NCI-H526 treated with DMSO at 0.1 percent for 48 hours (cell line): ENCODE measurements at places on chromosomes 5 and 9.

DNA sequence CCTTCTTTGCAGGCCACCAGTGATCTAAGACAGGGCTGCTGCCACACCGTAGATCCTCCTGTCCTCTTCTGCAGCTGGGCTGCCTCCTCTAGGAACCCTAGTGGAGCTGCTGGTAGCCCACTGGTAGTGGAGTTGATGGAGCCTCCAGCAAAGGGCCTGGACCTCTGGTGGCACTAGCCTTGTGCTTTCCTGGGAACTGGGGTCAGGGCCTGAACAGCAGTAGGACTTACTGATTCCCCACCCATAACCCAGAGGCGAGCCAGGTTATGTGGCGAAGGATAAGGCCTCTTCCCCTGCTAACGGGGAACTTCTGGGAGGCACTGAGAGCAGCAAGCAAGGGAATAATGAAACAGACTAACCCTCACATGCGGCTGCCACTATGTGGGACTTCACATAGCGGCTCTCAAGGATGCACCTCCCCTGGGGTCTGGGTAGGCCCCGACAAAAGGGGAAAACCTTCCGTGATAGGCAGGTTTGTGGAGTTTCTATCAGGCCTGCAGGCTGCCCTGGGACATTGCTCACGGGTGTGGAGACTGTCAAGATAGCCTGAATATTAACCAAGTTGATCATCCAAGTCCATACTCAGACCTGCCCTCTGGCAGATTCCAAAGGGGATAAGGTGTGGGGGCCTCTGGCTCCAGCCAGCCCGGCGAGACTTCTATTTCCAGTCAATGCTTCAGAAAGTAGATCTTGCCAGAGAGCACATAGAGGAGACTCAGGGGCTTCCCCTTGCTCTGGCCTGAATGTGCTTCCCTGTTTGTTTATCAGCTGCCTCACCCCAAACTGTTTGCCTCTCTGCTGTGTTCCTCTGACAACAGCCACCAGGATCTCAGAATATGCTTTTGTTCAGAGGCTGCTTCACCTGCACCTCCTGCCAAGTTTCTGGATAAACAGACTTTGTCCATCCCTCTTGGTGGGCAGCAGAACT is 7.4 kb downstream of the SLC22A4 start:
- DNase-seq = no peak

GRCh38 chr5:176772271-176773210 is 37.8 kb upstream of the UNC5A start:
- no peak for DNase-seq

DNA sequence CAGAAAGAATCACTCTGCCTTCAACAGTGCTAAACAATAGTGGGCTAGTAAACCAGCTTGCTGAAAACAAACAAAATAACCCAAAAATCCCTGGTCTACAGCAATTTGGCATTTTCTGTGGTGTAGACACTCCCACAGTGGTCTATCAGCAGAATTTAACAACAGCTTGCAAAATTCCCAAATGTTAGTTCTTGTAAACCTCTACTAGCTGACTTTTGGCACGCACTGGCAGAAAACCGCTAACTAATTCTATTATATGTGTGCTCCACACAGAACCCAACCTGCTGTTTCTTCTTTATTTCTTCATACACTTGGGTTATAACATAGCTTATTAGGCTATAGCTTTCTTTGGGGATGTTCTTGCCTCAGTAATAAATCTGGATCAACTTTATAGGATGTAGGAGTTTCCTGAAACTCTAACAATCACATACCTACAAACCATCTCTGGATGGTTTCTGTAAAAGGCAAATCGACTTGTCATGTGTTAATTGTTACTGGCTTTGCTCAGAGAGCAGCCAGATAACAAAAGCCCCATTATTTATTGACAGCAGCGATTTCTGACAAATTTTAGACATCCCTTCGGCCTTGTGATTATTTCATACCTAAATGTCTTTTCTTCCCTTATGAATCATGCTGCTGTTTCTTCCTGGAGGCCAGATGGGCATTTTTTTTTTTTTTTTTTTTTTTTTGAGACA is 82.7 kb upstream of the NAA35 start:
- no peak for DNase-seq

- DNase-seq = peak; percentile 34
These were observed 87.6 kb downstream of the ERP44 start for GRCh38 chr9:100011062-100011681.

DNA sequence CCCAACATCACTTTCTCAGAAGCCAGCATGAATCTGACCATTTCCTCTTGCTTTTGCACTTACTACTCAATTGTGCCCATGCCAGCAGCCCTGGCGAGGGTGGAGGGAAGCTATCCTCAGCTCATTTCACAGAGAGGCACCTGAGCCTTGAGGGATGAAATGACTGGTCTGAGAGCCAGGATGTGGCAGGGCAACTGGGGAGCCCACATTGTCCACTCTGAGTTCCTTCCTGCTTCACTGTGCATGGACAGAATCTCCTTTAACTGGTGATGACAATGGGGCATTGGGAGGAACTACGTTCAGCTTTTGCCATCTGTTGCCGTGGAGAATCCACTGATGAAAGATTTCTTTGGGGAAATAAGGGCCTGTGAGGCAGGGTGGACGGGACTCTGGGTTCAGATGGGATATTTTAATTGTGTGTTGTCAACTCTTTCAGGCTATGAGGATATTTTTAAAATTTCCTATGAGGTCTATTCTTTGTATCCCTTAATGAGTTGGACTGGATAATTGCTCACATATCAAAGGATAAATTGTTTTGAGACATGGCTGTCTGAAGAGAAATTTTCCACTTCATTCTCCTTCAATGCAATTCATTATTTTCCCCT is 78.3 kb downstream of the TNC start:
- no peak for DNase-seq

GRCh38 chr5:88883059-88883835 is at the start of gene MEF2C:
MEF2C (minus strand) TSS chr5:88883184; CDS start chr5:88823788, 59,396 bp downstream.
- DNase-seq = peak; percentile 65

GRCh38 chr9:129557192-129558036 is 63.5 kb downstream of the C9orf50 start:
- DNase-seq = no peak
